ENCODE measurements at places on chromosomes 6 and 20.

GRCh38 chr20:56574531-56575142, 41.6 kb downstream of the FAM209B start:
- DNase-seq, result no peak

DNA sequence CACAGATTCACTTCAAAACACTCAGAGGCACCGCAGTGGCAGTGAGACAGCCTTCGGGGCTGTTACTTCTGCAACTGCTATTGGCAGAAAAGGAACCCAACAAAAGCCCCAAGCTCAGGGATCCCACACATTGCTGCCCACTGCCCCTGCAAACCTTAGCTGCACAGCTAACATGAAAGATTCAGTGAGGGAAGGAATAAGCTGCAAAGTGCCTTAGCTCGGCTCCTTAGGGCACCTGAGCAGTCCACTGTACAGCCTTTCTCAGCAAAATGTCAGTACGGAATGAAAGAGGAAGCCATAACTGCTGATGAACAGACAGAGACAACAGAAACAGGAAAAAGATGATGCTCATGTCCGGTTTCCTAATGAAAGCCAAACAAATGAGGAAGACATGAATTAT, 179.7 kb upstream of the SHLD1 start:
- no peak for DNase-seq

DNA sequence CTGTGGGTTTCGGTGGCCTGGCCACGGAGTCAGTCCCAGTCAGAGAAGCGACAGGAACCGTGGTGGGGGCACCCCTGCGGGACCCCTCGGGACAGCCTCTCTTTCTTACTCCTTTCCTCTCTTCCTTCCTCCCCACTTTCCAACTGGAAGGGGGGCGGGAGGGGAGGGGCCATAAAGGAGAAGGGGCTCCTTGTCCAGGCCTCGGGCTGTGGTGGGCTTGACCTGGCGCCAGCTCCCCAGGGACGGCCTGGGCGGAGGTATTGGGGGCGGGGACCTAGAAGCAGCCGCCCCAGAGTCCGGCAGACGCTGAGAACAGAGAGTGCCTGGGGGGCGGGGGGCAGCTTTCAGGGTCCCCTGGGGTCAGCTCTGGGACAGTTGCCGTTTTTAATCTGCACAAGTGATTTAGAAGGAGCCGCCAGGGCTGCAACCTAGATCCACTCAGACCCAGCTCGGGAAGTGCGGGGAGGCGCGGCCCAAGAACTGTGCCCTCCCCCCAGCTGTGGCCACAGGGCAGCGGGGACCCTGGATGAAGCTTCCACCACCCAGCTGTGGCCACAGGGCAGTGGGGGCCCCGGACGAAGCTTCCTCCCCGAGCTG, 6.4 kb upstream of the ABHD16B start:
- no peak for DNase-seq

DNA sequence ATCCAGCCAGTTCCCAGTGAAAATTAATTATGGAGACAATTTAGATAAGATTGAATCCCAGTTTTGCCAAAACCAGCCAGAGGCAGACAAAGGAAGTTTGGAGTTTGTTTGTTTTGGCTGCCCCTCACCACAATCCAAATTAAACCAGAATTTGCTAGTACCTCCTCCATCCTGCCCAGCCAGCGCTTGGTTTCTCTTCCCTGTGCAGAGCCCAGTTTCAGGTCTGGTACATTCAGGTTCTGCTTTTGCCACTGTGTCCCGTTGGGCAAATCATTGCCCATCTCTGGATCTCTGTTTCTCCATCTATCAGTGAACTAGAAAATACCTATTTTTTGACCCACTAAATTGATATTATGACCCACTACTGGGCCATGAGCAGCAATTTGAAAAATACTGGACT, 26.4 kb downstream of the FOXP4 start:
- no peak for DNase-seq
